CD4-positive, alpha-beta T cell treated with Interleukin-4 for 4 hours (primary cell): ENCODE measurements at places on chromosomes 5 and 9.

DNA sequence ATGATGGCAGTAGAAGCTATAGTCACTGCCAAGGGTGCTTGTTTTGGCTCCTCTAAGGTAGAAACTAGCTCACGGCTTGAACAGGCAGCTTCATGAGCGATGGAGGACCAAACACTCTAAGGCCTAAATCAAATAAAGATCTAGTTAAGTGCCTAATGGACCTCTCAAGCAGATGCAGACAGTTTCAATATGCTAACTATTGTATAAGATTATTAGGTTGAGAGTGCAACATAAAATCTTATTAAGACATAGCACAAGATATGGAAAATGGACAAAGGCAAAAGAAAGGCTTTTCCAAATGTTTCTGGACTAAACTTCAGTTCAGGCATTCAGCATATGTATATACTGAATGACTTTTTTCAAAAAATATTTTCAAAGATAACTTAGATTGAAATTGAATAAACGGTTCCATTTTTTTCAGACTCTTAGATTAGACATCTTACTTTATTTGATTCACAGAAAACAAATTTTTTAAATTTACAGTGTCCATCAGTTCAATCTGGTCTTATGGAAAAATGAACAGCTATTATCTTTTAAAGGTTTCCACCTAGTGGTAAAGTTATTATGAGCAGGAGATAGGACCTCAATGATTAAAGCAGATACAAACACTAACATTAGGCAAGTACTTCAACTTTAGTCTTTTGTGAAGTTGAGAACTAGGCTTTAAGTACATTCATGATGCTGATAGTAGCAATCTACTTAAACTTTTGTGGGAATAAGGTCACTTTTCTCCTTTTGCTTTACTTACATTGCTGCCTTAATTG is 1167.7 kb downstream of the MAT2B start:
- no peak for DNase-seq

DNA sequence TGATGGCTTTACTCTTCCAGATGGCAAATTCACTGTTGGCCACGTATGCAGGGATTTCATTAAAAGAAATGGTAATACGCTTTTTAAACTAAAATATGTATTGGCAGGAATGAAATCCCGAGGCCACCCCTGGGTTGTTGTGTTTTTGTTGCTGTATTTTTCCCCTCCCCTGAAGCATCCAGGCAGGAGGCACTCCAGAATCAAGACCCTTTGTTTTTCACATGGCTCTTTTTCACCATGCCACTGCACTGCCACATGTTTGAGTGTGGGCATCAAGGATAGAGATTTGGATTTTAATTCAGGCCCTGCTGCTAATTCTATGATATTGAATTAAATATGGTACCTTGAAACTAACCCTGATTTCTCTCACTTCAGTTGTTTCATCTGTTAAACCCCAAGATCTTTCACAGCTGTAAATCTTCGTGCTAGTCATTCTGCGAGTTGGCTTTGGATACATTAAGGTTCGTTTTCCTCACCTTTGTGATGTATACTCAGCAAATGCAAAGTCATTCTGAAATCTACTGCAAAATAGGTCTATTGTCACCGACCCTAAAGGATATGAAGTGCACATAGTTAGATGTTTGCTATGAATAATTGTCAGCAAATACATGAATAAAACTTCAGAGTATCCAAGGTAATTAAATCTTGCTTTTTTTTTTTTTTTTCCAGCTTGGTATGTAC is 533.4 kb downstream of the PTPRD start:
- no peak for DNase-seq

GRCh38 chr9:96051423-96051822 is 175.9 kb downstream of the ERCC6L2 start:
- DNase-seq = no peak

DNA sequence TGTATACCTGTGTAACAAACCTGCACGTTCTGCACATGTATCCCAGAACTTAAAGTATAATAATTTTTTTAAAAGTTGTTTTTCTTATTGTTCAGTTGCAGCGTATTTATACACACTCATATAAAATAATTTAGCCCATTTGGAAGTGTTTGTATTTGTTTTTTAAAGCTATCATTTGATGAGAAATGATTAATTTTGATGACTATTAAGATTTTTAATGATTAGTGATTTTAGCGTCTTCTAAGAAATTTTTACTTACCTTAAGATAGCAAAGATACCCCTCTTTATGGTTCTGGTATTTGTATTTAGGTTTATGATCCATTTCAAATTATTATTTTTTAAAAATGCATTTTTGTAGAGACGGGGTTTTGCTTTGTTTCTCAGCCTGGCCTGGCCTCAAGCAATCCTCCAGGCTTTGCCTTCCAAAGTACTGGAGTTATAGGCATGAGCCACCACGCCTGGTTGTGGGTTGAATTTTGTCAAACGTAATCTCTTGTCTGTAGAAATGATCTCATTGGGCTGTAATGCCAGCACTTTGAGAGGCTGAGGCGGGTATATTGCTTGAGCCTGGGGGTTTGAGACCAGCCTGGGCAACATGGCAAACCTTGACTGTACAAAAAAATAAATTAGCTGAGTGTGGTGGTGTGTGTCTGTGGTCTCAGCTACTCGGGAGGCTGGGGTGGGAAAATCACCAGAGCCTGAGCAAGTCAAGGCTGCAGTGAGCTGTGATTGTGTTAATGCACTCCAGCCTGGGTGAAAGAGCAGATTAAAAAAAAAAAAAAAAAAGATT is 26.9 kb downstream of the CSNK1G3 start:
- no peak for DNase-seq

DNA sequence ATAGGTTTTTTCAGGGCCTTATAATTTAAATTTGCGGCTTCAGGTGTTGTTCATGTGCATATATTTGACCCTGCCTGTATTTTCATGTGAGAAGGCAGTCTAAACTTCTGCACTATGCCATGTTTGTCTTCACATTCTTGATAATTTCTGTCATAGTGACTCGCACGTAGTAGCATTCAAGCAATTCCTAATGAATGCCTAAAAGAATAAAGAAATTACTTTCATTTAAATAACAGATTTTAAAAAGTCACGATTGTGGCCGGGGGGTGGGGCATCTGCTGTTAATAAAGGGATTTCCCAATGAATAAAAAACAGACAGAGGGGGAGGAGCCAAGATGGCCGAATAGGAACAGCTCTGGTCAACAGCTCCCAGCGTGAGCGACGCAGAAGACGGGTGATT is 318.0 kb downstream of the ADAMTS6 start:
- no peak for DNase-seq

GRCh38 chr5:14182761-14183160 is 39.6 kb downstream of the TRIO start:
- DNase-seq = no peak

GRCh38 chr5:157670662-157671591 is at the start of gene C5orf52:
Gene C5orf52, plus strand, starts transcription at chr5:157671533. Its CDS starts 82 bp downstream, at chr5:157671615.
- DNase-seq = peak; percentile 23

DNA sequence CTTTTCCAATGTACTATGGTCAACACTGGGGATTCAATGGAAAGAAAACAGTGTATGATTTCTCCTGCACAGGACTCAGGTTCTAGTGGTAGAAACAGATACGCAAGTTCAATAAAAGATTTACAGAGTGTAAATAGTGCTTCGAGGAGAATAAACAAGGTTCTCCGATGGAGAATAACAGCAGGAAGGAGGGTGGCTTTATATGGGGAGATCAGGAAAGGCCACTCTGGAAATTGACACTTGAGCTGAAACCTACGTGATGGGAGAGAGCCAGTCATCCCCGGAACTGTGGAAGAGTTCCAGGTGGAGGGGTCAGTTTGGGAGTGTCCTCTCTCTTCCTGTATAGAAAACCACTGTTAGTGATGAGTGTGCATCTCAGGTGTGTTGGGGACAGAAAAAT is 65.9 kb downstream of the GARNL3 start:
- no peak for DNase-seq
